ENCODE measurements at places on chromosomes 6 and 20.

DNA sequence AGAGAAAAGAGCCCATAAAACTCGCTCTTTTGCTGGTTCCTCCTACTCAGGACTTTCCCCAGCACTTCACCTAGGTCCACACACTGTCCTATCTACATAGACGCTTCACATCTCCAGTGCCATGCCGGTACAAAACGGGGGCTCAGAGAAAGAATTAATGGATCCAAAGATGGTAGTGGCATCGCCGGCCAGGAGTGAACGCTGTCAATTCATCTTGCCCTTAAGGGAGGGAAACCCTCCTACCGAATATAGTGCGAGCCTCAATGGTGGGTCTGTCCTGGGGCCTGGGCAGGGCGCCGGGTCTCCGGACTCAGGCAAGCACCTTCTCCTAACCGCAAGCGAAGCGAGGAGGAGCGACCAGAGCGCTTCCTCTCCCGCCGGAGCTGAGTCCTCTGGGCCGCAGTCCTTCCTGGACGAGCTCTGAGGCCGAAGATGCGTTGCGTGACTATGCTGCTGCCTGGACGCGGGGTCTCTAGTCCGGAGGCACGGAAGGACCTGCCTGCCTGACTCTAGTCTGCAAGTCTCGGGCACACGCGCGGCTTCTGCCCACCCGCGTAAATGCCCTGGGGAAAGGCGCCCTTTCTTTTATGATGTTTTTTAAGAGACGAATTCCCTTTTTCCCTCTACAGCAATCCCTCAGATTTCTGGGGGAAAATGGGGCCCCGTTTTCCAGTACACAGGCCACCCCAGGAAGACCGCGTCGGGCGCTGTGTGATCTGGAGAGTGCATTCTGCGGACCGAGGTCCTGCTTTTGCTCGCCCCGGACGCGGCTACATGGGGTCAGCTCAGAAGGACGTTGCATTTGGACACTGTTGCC, 100.1 kb upstream of the PRDM1 start:
- no peak for DNase-seq

GRCh38 chr6:117530467-117531242, 48.2 kb downstream of the DCBLD1 start:
- DNase-seq: no peak

DNA sequence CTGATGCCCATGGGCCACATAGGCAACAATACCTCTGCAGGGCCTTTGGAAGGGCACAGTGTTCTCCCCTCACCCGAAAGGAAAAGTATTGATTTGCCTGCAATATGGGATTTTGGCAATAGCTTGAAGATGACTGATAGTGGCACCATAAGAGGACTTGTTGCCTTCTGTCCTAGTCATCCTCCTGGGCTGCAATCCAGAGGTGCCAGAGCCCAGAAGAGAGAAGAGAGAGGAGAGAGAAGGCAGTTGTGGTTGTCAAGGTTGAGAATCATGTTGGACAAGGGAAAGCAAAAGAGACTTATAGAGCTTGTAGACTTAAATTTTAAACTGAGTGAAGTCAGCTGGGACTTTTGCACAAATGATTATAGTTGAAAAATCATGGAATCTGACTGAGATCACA, 14.6 kb downstream of the HDGFL1 start:
- no peak for DNase-seq

DNA sequence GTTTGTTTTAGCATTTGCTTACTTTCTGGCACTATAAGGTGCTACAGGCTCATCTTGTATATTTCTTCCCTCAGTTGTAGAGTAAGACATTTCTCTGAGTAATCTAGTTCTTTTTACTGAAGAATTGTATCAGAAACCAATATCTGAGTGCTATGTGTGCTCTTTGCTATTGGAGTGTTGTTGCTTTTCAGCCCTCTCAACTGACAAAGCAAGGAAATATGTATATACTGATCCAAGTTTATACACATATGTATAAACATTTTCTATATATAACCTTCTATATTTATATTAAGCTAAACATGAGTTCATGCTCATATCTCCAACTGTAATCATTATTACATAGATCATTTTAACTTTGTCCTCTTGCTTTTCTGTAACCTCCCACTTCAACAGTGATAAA, 405.7 kb downstream of the RFPL4B start:
- no peak for DNase-seq

DNA sequence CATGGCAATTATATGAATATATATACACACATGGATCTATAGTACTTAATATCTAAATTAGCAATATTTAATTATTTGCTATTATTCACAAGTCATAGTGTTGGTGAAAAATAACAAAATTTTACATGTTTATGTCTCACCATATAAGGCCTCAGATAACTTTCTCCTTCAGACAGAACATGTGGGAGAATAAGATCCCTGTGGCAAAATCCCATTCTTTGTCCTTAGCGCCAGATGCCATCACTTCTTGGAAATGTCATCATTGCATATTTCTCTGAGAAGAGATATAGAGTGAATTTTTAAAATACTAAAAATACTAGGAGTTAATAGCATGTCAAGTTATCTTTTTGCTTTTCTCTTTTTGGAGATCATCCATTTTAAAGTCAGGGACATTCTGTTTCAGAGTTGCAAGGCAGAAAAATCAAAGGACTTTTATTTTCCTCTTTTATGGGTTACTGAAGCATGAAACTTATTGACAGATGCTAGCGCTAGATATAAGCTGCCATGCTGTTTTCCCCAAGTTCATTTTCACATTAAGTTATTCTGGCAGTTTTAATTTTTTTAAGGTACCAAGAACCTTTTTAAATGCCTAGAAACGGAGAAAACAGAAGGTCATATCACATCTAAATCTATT, 30.4 kb upstream of the STXBP5 start:
- DNase-seq: no peak

DNA sequence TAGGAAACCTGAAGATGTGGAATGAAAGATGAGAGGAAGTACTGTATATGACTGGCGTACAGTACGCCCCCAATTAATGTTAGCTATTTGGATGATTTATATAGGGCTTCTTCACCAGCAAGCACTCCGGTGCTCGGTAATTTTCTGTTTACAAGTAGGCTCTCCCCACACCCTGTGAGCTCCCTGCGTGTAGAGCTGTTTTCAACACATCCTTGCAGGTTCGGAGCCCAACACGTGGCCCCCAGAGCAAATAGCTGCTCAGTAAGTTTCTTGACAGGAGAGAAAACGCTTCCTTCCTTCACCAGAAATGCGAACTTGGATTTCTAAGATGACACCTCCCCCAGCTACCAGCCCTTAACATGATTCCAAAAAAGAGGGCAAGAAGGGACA, 1.2 kb upstream of the RAB22A start:
- no peak for DNase-seq

DNA sequence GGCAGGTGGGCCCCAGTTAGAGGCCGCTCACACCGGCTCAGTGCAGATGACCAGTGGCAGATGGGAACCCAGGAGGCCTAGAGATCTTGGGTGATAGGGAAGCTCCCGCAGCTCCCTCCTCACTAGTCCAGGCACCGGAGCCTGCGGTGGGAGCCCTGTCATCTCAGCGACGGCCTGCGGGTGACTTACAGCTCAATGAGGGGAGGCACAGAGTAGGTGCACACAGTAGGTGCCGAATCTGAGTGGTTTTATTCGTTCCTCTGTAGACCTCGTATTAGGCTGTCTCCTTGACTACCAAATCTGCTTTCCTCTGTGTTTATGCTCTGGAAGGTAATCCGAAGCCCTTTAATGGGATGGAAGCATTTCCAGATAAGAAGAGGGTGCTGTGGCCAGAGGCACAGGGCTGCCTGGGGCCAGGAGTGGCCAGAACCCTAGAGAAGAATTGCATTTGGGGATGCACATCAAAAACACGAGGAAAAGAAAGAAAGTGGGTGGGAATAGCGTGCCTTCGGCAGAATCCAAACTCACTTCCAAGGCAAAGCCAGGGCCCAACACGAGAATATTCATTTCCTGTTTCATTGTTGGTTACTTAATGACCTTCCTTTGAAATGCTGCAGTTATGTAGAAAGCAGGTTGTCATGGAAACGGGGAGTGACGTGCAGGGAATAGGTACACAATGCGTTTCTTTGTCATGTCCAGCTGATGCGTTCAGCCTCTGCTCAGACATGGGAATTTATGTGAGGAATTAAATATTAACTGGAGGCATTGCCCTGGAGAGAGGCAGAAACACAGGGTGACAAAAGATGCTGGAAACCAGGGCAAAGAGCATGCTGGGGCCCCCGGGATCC, 24.7 kb downstream of the MYT1 start:
- DNase-seq: no peak

DNA sequence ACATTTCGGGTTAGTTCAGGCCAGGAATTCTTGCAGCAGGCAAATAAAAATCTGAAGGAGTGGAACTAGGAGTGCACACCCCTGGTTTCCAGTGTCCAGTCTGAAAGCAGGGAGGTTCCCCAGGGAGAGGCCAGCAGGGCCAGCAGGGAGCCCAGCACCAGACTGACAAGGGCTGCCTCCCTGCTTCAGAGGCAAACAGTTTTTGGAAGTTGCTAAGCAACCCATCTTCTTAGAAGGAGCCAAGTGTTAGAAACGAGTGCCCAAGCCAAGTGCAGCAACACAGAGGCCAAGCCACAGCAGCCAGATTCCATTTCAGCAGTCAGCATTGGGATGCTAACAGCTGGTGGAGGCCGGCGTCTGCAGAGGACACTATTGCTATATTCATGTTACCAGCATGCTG, 179.1 kb downstream of the SYNDIG1 start:
- no peak for DNase-seq

DNA sequence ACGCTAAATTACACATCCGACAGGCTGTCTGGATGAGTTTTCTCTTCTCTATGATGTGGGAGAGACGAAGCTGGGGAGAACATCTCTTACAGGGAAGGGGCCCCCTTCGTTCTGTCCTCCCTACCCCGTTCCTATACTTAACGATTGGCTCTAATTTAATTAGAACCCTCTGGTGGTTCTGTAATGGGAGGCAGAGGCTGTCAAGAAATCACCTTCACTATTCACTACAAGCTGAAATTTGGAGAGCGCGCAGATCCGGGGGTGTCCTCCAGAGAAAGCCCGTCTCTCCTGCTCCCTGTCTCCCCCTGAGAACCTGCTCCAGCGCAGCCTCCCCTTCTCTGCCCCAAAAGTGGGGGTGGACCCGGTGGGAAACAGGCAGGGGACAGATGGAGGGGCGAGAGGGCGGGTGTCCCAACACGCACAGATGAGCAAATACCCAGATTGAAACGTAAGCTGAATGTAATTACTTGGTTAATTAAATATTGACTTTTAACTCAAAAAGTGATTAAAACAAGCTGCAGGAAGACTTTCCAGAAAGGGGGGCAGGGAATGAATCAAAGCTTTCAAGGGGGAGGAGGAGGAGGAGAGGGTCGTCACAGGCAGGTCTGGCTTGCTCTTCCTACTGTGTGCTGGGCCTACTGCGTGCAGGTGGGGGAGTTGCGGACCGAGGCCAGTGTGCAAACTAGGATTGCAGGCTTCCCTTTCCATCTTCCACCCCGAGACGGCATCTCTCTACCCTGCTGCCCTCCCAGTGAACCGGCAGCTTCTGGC, 1.3 kb downstream of the SULF2 start:
- no peak for DNase-seq

DNA sequence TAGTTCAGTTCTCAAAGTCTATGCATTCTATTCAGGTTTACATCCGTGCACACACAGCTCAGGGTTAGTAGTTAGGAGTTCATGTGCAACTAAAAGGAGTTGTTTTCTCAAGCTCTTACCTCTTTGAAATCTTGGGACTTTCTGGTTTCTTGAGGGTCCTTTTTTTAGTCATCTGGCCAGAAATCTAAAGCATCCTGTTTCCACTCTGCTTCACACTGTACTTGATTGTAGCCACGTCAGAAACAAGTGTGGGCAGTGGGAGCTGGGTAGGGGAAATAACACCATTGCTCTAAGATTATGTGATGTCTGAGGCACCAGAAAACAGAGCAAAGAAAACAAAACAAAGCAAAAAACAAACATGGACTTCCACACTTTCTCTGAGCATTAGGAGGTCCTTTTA, 58.3 kb downstream of the HDGFL1 start:
- DNase-seq: no peak

- DNase-seq: no peak
Measured at GRCh38 chr6:65646544-65646943, 60.5 kb downstream of the EYS start.

DNA sequence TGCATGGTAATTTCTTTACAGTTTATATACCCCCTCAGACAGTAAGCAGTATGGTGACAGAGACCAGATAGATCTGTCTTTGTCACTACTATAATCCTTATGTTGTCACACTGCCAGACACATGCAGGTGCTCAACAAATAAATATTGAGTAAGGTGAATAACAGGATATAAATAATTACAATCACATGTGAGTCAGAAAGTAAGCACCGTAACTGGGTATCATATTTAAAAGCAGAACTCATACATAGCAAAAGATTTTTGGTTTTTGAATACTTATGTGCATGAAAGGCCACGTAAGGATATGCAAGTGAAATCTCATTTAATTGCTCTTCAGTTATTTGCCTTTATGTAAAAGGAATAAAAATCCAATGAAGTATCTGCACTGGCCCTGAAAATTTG, 17.4 kb downstream of the CNBD2 start:
- DNase-seq: no peak

GRCh38 chr6:7652957-7653356, 63.0 kb downstream of the SNRNP48 start:
- DNase-seq: no peak

GRCh38 chr20:40782043-40782368, 93.0 kb upstream of the MAFB start:
- no peak for DNase-seq

DNA sequence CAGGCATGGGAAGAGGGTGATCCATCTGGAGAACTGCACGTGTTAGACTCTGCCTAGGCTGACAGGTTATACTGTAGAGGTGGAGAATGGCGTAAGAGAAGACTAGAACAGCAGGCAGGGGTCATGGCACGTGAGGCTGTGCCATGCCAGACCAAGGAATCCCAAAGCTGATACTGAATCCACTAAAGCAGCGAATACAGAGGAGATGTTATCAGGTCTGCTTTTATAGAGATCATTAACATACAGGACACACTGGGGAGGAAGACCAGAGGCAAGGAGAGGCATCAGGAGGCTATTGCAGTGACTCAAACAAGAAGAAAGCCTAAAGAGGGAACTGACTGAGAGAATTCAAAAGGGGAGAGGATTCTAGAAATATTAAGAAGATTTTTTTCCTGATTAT, 12.9 kb downstream of the PHACTR1 start:
- DNase-seq: no peak

GRCh38 chr6:26092443-26092842, 5.2 kb downstream of the HFE start:
- no peak for DNase-seq

All from stimulated activated CD8-positive, alpha-beta memory T cell treated with anti-CD3 and anti-CD28 coated beads, Interleukin-15, amount 100 ng/mL, for 1 hour (primary cell).